ENCODE measurements at places on chromosomes 16 and 17.
A peak's percentile ranks its signal among the peaks of the same experiment; 100 is the strongest.

- DNase-seq = peak; percentile 77
These were observed 63.3 kb downstream of the TUBD1 start for GRCh38 chr17:59829217-59830006.

GRCh38 chr17:34366010-34366409 is 3.0 kb upstream of the CCL1 start:
- DNase-seq = no peak

- no peak for DNase-seq
These were observed 6.0 kb downstream of the NDEL1 start for GRCh38 chr17:8441690-8442089.

- DNase-seq = peak; percentile 71
These were observed 36.0 kb downstream of the CHD9 start for GRCh38 chr16:53090591-53091411.

- no peak for DNase-seq
These were observed 415.3 kb upstream of the C16orf82 start for GRCh38 chr16:26651464-26651863.

GRCh38 chr16:67022531-67023214 is 6.3 kb upstream of the CBFB start:
- no peak for DNase-seq

DNA sequence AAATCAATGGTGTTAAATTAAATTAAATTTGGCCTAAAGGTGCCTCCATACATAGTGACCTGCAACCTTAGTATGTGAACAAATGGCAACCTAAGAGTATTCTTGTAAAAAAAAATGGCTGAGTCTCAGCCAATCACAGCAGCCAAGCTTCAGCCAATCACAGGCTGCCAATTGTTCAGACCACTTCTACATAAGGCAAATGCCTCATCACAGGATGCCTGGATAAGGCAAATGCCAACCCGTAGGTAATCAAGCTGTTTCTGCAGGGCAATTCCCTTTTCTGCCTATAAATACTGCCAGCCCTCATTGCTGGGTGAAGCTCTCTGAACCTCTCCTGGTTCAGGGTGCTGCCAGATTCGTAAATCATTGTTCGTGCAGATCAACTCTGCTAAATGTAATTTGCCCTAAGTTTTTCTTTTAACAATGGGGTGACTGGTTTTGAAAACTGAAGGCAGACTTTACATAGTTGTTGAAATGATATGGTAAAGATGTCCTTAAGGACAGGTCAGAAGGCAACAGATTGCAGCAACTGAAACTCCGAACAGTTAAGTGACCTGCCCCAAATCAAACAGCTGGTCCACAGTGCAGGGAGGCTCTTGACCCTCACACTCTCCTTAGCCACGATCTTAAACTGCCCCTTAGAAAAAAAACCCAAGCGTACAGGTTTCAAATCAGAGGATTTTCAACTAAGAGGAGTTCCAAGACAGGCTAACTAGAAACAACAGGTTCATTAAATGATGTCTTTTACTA is 50.3 kb downstream of the N4BP1 start:
- no peak for DNase-seq

DNA sequence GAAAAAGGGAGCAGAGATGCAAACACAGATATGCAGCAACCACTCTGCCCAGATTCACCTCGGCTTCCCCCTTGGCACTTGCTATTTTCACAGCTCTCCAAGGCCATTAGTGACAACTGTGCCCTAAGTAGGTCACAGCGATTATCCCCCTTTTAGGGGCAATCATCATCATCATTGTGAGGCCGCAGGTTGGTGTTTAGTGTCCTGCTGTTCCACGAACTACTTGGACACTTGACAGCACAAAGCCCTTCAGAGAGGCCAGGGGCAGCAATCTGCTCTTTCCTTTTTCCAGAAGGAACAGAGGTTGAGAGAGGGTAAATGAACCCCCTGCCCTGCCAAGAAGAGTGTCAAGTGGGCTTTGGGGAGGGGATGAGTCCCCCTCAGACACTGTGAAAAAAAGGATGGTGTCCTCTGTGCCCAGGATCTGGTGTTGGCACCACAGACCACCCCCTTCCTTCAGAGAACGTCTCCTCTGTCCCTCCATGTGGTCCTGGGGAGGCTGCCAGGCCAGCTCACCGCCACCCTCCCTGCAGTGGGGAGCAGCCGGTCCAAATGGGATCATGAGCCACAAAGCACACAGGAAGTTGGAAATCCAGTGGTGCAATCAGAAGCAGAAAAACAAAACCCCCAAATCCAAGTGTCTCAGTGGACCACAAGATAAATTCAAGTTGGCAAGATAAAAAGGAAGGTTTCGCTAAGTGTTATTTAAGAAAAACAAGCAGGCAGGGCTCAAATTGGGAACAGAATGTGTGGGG is 78.4 kb upstream of the MED9 start:
- peak; percentile 77 for DNase-seq

DNA sequence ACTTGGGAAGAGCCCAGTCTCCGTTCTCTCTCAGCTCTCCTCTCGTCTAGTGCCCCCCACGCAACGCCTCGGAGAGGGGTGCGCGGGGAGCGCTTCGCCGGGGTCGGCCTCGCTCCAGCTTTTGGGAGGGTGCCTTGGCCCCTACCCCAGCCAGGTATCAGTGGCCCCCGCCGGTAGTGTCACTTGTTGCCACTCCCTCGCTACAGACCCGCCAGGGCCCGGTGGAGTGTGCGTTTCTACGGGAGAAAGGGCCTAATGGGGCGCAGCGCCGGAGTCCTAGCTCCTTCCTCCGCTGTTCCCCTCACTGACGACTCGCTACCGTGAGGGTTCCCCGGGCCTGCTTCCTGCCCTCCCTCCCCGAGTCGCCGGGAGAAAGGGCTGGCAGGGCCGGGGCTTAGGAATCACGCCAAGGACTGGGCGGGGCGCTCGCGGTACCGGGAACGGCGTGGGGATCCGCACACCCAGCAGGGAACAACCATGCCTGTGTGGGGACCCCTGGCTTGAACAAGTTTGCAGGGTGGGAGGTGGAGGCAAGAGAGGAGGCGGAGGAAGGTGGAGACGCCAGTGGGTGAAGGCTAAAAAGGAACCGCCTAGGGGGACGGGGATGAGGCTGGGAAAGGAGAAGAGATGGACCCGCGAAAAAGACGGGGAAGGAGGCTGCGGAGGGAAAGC is 997 bp upstream of the CDH11 start:
- DNase-seq = peak; percentile 28

- no peak for DNase-seq
These were observed 117.7 kb downstream of the HS3ST3A1 start for GRCh38 chr17:13484020-13484419.

All from NCI-H1092 treated with DMSO at 0.1 percent for 48 hours (cell line).